Kidney capillary endothelial cell (primary cell): ENCODE measurements at places on chromosomes 7 and 10.
A peak's percentile ranks its signal among the peaks of the same experiment; 100 is the strongest.

- DNase-seq: peak; percentile 49
These were observed 14.7 kb upstream of the TMEM236 start for GRCh38 chr10:17737027-17737965.

DNA sequence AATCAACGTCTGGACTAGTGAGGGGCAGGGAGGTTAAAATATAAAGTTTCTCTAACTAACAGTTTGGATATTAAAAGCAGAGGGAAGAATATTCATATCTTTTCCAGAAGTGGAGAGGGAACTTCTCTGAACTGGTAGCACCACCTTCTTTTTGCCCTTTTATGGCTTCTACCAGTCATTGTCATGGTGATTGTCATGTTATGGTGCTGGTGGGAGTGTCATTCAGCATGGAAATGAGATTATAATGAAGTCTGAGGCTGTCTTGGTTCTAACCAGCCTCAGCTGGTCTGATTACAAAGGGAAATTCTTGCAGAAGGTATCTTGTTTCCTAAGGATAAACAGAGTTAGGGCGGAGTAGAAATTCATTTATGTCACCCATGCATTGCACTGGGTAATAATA is 523.8 kb downstream of the ZWINT start:
- no peak for DNase-seq

DNA sequence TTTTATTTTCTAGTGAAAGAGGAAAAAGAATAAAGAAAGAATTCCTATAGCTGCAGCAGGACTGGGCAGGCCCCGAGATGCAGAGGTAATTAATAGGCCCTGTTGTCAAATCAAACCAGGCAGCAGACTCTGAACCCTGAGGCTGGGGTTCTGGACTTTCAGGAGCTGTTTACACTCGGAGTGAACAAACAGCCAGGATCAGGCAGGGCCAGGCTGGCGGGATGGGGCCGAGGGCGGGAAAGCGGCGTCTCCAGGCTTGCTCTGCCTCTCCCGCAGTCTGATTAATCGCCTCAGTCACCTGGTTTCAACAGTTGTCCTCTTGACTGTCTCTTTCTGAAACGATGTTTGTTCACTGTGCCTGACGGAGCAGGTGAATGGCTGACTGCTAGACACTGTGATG is 675.4 kb upstream of the FOXK1 start:
- no peak for DNase-seq

DNA sequence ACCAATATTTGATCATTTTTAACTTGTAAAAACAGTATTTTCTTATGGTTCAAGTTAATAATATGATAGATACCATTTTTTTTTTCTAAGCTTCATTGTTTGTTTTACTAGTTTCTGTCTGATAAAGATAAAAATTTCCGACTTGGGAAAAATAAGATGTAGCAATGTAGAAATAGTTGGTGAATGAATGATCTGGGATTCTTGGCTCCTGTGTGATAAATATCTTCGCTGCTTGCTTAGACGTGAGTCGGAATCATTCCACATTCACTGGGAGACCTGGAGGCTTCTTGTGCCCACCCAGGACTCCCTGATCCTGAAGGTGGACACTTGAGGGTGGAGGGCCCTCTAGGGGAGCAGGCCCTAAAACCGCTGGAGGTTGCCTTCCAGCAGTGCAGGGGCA is 47.9 kb downstream of the EXOC4 start:
- no peak for DNase-seq

GRCh38 chr10:116014871-116015582 is 258.0 kb downstream of the GFRA1 start:
- DNase-seq: no peak

DNA sequence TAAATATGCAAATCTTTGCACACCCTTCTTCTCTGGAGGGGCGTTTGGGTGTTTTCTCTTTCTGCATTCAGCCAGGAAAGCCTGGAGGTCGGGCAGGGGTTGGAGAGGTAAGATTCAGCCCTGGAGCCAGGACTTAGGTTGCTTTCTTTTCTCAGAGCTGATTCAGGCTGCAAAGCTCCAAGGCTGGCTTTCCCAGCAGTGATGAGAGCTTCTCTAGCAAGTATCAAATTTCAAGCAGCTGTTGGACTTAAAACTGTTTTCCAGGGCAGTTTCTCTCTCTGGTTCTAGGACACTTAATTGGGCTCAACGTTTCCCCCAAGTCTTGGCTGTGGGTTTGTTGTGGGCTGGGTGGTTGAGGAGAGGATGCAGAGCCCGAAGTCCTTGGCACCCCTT is 608 bp downstream of the AKR1B10 start:
- no peak for DNase-seq

DNA sequence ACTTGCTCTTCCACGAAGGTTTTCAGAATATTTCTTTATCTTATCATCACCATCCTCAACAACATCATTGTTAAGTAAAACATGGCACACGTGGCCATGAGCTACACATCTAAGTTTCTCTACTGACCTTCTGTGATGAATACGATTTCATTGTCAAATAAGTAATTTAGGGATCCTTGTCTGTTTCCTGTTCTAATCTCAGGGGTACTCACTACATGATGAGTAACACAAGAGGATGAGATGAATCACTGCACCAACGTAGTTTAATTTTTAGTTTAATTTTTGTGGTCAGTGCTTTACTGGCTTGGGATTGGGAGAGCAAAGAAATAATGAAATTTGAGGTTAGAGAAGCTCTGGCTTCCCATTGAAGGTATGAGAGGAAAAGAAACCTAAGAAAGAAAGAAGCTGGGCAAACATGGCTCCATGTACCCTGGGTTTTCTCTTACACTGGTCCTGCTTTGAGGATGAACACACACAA is 461.9 kb upstream of the KLF6 start:
- peak; percentile 88 for DNase-seq

GRCh38 chr7:81692146-81692905 is 77.5 kb downstream of the HGF start:
- no peak for DNase-seq

GRCh38 chr7:122846591-122846990 is 39.7 kb downstream of the CADPS2 start:
- no peak for DNase-seq

DNA sequence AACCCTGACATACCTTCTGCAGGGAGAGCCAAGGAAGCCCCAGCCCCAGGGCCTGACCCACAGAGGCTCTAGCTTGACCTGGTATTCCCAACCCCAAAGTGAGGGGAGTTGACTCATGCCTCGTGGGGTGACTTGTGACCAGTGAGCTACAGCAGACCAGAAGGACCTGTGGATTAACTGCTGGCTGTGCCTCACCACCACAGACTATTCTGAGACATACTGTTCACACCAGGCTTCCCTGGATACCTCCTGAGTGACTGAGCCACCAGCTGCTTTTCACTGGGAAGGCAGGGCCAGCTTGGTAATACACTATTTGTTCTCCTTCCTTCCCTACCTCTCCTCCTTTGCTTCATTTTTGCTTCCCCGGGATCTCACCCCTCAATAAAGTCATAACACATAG is 7.3 kb downstream of the PLXNA4 start:
- DNase-seq: no peak

- DNase-seq: no peak
These were observed 54.3 kb upstream of the NRP1 start for GRCh38 chr10:33388785-33389184.

- DNase-seq: no peak
These were observed 99.6 kb downstream of the NPSR1 start for GRCh38 chr7:34757570-34758110.

DNA sequence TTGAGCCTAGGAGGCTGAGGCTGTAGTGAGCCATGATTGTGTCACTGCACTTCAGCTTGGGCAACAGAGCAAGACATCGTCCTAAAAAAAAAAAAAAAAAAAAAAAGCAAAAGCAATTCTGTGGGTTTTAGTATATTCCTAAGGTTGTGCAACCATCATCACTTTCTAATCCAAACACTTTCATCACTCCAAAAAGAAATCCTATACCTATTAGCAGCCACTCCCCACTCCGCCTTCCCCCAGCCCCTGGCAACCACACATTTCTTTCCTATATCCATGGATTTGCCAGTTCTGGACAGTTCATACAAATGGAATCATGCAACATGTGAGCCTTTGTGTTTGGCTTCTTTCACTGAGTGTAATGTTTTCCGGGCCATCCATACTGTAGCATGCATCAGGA is 20.4 kb downstream of the ZAN start:
- DNase-seq: no peak

DNA sequence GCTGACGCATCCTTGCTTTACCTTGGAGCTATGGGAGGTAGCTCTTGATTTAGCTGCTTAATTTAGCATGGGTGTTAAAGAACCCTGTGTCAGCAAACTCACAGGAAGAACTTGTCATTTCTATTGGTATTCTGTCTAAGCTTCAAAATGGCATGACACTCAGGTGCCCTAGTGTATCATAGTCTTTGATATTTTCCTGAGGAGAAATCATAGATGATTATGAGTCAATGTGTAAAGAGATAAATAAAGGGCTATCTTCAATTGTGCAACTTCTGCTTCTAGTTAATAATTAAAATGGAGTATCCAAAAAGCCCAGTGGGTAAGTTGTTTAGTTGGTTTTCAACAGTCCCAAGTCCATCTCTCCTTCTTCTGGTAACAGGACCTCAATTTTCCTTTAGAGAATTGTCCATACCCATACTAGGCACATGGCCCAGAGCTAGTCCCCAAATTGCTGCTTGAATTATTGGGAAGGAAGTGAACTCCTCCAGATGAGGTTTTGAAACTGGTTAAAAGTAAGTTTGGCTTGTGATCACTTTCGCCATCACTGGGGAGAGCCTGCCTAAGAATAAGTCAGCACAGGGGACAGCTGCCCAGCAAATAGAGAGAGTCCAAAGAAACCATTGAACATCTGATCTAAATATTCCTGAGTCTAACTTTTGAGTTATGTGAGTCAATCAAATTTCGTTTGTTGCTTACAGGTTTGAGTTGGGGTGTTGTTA is 169.0 kb upstream of the PHYHIPL start:
- no peak for DNase-seq

GRCh38 chr7:3696113-3696512 is 395.1 kb downstream of the SDK1 start:
- DNase-seq: no peak

DNA sequence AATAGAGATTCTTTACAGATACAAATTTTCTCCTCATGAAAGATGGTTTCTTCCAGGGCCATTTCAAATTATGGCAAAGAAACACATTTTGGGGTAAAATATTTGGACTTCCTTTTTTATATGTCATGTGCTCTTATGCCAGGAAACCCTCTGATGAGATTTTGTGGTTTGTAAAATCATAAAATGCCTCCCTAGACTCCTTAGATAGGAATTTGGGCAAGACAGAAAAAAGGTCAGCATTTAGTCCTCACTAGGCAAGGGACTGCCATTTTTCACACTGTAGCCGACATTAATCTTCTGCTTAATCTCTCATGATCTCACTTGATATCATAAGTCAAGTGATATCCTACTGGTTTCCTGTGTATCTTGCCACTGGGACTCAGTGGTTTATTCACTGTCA is 286.4 kb downstream of the ARHGAP12 start:
- DNase-seq: no peak

GRCh38 chr7:46349490-46349889 is 428.4 kb upstream of the IGFBP3 start:
- no peak for DNase-seq

DNA sequence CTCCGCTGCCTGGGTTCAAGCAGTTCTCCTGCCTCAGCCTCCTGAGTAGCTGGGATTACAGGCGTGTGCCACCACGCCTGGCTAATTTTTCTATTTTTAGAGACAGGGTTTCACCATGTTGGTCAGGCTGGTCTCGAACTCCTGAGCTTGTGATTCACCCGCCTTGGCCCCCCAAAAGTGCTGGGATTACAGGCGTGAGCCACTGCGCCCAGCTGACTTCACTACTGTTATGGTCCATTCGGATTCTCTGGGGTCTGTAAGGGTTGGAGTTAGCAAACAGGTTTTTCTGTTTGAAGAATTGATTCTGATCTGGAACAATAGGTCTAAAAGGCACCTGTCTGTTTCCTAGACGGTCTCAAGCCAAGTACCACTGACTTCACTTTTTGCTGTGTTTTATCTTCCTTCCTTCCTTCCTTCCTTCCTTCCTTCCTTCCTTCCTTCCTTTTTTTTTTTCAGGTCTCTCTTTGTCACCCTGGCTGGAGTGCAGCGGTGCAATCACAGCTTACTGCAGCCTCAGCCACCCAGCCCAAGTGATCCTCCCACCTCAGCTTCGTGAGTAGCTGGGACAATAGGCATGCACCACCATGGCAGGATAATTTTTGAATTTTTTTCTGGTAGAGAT is 192.2 kb downstream of the CAMK1D start:
- DNase-seq: no peak

GRCh38 chr7:38628630-38629385 is 2.4 kb downstream of the AMPH start:
- no peak for DNase-seq

- no peak for DNase-seq
These were observed 9.4 kb upstream of the PFKP start for GRCh38 chr10:3057946-3058345.

GRCh38 chr10:7788639-7789286 is 786 bp downstream of the ATP5F1C start:
- no peak for DNase-seq

DNA sequence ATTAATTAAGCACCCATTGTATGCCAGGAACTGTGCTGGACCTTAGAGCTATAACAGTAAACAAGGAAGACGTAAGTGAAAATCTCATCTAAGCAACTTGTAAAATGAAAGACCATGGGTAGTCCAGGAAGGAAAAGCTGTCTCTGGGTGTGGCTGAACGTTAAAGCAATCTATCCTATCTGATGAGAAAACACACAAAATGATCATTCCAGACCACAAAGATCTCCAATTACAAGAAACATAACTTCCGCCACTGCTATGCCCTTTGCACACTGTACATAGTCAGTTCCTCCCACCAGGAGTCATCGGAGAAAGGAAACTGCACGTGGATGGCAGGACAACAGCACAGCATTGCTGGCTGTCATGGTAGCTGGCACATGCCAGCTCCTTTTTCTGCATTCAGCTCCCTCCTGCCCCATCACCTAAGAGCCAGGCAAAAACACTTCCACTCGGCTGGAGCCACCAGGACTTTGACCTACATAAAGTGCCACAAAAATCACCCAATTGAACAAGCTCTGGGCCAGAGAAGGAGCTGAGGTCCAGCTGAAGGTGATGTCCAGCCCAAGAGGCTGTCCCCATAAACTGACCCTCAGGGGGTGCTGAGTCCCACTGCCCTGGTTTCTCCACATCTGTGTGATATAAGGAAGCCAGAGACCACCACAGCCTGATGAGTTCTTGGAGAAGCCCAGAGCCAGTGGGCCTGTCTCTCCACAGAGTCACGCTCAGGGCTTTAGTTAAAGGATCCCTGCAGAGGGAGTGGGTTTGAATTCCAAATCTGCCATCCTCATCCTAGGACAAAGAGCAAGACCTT is 56.4 kb downstream of the STEAP1B start:
- DNase-seq: peak; percentile 81

GRCh38 chr10:89900554-89900953 is 199.2 kb downstream of the KIF20B start:
- no peak for DNase-seq

DNA sequence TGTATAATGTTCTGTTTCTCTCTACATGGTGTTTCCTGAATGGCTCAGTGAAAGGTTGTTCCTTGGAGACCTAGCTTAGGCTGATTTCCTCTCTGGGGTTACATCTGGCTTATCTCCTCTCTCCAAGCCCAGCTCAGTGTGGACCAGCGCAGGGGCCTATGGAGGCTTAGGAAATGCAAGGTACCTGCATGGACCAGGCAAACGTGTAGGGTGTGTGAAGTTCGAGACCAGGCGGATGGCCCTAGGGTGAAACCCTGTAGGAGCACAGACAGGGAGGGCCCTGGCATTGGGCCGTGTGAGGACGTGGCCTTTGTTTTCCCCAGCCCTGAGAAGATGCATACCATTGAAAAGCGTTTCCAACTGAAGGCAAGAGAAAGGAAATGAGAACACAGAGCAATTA is 59.0 kb downstream of the DOCK1 start:
- DNase-seq: no peak
